Upper lobe of right lung (tissue), 1 donor: ENCODE measurements at places on chromosomes 3 and 15. TPM values are rescaled to one million over a fixed set of nuclear protein-coding genes. Genes with fewer than 3 reads are reported as not detected.

- no peak for DNase-seq
Observed at GRCh38 chr3:99747915-99748314, 69.7 kb upstream of the CMSS1 start.

DNA sequence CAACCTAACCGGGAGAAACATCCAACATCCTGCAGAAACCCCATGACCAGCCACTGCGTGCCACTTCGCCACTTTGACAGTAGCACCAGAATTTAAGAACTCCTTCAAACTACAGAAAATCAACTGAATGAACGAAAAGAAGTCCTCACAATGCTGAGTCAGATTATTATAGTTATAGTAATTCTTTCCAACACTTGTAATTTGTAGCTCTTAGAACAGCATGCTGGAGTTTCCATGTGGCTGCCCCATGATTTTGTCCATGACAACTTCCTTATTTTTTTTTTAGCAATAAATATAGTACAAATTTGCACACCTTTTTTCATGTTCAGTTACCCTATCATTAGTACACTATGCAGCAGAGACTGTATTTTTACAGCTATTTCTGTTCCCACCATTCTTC, 26.1 kb upstream of the SSR3 start:
- DNase-seq, result no peak

DNA sequence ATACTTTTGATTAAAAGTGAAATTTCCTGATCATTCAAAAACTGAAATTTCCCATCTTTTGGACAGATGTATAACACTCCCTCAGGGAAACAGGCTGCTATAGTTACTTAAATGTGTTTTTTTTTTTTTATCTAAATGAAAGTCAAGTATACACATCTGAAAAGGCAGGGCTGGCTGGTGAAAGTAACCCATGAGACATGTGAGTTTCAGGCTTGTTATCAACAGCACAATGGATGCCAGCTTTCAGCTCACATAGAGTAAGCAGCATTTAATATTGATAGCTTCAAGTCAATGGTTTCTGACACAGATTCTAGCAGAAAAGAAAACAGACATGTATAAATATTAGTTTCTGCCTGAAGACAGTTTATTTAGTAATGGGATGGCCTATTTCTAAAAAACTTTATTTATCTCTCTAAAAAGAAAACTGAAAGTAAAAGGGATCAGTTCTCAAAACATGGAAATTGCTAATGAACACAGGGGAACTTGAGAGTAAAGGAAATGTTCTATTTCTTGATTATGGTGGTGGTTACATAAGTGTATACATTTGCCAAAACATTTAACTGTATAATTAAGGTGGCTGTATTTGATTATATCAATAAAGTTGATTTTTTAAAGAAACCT, 89.7 kb upstream of the CMC1 start:
- DNase-seq, result no peak

DNA sequence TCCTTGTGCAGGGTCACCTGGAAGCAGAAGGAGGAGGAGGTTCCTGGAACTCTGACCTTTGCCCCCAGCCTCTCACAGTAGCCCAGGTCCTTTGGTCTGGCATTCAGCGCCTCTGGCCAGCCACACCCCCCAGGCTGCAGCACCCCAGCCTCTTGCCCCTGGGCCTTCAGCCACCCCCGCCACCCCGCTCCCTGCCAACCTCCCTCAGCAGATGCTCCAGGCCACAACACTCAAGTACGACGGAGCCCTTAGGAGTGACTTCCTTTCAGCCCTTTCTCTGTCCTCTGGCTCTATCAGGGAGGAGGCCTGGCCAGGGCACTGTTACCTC, 45.2 kb downstream of the GRIP2 start:
- DNase-seq, result no peak

- DNase-seq, result no peak
Observed at GRCh38 chr15:53525894-53526293, 233.6 kb downstream of the WDR72 start.

Gene RETNLB
- total RNA-seq, result not detected

Gene TNFSF10
- 140 TPM for total RNA-seq

Gene SLC49A4
- total RNA-seq, result 14.2 TPM
